ENCODE measurements at places on chromosomes 12 and 14.
A peak's percentile ranks its signal among the peaks of the same experiment; 100 is the strongest.

- no peak for DNase-seq
Observed at GRCh38 chr14:104766863-104767633, 14.1 kb downstream of the SIVA1 start.

DNA sequence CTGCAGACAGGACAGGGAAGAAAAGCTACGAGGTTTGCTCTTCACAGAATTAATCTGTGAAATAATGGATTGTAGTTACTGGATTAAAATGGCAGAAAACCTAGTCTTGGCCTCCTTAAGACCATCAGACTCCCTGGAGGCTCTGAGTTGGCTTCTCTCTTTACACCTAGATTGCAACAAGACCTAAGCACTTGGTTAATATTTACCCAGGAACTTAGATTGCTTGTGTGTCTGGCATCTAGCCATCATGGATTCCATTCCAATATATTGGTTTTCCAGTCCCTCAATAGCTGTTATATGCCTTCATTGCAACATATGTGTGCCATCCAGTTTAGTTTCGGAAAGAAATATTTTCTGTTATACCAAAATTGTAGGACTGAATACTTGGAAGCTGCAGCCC lies 1.9 kb upstream of the GTF2A1 start:
- DNase-seq = no peak

DNA sequence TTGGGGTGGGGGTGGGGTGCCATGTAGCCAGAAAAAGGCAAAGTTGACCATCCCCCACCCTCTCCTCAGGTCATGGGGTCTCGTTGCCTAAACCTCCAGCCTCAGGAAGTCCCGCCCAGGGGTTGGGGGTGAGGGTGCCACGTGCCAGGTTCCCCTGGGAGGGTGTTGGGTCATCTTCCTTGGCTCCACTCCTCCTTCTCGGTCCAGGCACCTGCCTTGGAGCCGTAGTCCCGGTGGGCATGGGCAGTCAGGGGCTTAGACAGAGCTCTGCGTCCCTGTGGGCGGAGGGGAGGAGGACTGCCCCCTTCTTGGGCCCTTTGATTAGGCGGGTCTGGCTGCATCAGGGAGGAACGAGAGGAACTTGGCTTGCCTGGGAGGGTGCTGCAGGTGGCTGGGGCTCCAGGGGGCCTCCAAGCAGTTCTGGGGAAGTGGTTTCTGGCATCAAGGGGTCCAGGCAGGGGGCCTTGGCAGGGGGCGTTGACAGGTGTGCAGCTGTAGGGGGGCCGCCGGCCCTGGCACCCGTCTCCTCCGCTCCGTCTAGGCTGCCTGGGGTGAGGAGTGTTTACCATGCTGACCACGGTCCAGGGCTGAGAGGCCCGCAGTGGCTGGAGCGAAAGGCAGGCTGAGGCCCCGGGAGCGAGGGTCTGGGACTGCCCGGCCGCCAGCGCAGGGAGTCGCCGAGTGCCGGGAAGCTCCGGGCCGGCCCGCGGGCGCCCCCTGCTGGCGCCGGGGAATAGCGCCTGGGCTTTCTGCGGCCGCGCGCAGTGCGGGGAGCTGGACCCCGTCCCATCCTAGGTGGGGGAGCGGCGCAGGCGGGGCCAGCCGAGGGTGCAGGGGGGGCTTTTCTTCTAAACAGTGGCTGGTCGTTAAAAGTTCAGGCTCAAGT lies 7.9 kb downstream of the SETD1B start:
- DNase-seq = peak; percentile 51

DNA sequence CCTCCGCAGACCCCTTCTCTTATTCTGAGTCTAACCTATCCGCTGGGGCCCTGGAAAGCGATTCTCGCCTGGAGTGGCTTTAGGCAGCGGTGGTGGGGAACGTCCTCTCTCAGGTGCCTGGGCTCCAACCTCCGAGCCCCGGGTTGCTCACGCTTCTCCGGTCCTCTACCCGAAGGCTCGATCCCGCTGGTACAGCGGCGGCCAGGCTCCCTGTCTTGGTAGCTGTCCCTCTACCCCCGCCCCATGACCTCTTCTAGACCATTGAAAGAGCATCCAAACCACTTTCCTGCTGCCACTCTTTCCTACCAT lies 505 bp upstream of the HEBP1 start:
- no peak for DNase-seq

DNA sequence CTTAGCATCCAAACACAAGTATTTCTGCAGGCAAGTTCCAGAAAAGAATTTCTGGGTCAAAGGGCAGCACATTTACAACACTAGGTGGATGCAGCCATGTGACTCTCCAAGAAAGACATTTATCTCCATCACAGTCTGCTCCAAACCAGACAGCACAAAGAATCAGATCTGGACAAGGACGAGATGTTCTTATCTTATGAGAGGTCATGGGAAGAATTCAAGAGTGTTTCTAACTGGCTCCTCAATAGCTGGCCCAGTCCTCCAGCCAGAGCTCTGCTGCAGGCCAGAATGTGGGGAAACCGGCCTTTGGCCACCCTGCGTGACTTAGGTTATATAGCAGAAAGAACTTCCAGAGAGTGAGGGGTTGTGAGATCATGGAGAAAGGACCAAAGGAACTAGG lies 17.4 kb downstream of the TMEM119 start:
- DNase-seq = no peak

DNA sequence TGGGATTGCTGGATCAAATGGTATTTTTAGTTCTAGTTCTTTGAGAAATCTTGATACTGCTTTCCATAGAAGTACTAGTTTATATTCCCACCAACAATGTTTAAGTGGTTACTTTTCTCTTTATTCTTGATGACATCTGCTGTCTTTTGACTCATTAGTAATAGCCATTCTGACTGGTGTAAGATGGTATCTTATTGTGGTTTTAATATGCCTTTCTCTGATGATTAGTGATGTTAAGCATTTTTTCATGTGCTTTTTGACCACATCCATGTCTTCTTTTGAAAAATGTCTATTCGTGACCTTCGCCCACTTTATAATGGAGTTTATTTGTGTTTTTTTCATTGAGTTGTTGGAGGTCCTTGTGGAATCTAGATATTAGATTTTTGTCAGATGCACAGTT lies 865.7 kb downstream of the SLC6A15 start:
- no peak for DNase-seq

DNA sequence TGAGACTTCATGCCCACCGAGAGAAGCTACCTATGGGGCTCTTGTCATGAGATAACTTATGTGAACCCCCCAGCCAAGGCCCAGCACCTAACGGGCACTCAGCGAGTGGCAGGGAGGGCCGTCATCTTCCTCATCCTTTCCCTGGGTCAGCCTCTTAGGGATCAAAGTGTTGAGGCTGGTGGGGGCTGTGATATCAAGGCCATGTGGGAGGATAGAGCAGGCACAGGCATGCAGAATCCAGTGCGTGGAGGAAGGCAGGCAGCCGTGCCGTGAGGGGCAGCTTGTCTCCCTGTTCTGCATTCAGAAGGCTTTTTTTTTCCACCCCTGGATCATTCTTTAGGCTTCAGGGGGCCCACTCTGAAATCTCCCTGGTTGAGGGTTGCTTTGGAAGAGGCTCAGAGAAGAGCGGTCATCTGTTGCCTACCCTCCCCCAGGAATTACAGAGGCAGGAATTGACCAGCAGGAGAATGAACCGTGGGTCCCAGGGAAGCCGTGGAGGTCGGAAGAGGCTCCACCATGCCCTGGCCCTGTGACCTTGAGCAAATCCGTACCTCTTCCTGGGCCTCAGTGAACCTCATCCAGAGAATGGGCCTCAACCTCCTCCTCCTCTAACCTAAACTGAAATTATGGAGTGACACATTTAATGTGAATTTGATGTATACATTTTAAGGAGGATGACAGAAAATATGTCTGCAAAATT lies 62.8 kb downstream of the BEGAIN start:
- DNase-seq = no peak

Measured in T-helper 1 cell (primary cell).